ENCODE measurements at places on chromosomes 7 and 10. TPM values are rescaled to one million over a fixed set of nuclear protein-coding genes. Genes with fewer than 3 reads are reported as not detected.

Gene HOXA10
- total RNA-seq: 12.6 TPM

Gene ELN
- 0.89 TPM for total RNA-seq

Gene CDHR1
- 0.12 TPM for total RNA-seq

Gene EGR2
- 1.6 TPM for total RNA-seq

Gene PNLIPRP3
- total RNA-seq: 0.12 TPM

Gene LLCFC1
- not detected for total RNA-seq
